CD4-positive, alpha-beta T cell treated with Interleukin-10 for 1 hour (primary cell): ENCODE measurements at places on chromosomes 1 and 21.

DNA sequence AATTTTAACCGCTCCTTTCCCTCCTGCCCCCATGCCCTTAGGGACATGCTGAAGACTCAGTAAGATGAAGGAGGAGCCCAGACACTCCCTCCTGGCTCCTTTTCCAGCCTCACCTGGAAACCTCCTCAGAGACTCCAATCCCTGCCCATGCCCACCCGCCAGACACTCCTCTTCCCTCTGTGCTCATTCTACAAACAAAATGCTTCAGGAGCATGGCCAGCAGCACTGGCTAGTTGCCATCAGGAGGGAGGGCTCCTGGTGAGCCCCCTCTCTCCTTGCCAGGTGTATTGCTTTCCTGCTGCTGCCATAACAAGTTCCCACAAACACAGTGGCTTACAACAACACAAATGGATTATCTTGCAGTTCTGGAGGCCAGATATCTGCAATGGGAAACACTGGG is 126.1 kb downstream of the PSMG1 start:
- DNase-seq, result no peak

- no peak for DNase-seq
Measured at GRCh38 chr1:12587981-12588640, 29.9 kb downstream of the DHRS3 start.

DNA sequence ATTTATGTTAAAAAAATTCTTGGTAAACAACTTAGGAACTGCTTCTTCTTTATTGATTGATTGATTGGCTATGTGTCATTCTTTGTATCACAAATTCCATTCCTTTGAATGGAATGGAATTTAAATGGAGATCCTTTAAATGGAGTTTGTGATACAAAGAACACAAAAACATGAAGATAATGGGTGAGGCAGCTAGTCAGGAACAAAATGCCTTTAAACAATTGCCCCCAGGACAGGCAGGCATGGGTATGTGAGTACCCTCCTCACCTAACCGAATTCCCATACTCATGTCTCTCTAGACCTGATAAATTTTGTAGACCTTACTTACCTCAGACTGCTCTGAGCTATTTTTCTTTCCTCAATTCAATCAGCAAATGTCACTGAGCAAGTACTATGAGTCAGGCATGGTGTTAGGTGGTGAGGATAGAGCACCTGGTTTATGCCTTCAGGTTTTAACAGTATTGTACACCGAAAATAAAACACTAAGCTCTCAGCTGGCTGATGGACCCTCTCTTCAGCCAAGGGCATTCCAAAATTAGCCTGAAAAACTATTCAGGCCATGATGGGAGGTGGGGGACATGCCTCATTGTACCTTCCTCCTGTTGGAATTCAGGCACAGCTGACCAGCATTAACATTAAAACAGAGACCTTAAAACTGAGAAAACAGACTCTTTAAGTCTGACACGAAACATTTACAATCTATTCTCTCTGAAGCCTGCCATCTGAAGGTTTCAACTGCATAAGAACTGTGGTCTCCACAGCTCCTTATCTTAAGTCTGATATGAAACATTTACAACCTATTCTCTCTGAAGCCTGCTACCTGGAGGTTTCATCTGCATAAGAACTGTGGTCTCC is 58.9 kb downstream of the OLFML3 start:
- DNase-seq, result no peak

GRCh38 chr1:202860744-202861419 is 28.1 kb downstream of the RABIF start:
- no peak for DNase-seq

- DNase-seq, result no peak
Measured at GRCh38 chr1:21495225-21495820, 13.9 kb upstream of the ALPL start.

DNA sequence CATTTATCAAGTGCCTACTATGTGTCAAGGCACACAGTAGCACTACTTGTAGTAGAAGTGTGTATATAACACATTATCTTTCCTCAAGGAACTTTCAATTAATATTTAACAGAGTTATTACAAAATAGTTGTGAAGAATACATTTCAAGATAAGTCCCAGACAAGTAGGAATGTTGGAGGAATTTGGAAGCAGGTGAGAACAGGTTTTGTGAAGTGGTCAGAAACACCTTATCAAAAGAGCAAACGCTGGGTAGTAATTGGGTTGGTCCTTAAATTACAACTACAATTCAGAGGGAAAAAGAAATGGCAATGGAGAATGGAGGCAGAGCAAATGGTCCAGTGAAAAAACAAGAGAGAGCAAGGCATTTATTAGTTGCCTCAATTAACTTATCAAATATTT is 218.8 kb downstream of the ADGRL2 start:
- DNase-seq, result no peak

- peak; percentile 30 for DNase-seq
Measured at GRCh38 chr1:148362626-148363438, 120.3 kb downstream of the PPIAL4G start.

GRCh38 chr1:156704930-156705320 is 458 bp downstream of the CRABP2 start:
- no peak for DNase-seq

GRCh38 chr21:33850401-33850800 is 65.2 kb downstream of the ATP5PO start:
- DNase-seq, result no peak

DNA sequence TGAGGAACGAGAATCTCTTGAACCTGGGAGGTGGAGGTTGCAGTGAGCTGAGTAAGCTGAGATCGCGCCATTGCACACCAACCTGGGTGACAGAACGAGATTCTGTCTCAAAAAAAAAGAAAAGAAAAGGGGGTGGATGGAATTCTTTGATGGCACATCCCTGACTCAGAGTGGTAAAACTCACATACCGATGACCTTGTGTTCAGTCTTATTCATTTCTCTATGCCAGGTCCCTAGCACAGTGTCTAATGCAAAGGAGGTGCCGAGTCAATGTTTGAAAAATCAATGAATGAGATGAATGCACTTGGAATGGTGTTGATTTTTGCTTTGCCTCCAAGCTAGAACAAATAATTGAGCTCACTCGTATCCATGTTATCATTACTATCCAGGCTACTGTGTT is 18.5 kb upstream of the FAM20B start:
- no peak for DNase-seq

DNA sequence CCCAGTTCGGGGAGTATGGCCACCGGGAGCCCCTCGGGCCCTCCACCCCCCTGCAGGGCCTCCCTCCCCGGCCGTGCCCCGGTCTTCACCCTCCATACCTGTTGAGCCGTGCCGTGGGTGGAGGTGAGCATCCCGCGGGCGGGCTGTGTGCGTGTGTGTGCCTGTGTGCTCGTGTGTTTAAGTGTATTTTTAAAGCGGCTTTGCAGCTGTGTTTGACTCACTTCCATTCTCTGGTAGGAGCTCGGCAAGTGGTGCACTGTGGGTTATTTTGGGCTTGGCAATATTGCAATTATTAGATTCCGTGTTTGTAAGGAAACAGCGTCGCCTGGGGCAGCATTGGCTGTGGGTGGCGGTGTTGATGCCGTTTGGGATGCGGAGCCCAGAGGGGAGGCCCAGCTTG is 20.3 kb upstream of the PLCH2 start:
- DNase-seq, result no peak

- no peak for DNase-seq
Measured at GRCh38 chr1:248820041-248820585, 5.6 kb downstream of the SH3BP5L start.

DNA sequence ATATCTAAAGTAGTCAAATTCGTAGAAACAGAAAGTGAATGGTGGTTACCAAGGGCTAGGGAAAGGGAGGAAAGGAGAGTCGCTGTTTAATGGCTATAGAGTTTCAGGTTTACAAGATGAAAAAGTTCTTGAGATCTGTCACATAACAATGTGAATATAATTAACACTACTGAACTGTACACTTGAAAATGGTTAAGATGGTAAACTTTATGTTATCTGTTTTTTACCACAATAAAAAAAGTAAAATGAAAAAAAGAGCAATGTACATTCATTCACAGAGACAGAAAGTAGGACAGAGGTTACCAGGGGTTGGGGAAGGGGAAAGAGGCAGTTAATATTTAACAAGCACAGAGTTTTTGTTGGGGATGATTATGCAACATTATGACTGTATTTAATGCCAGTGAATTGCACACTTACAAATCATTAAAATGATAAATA is 53.3 kb upstream of the SEC16B start:
- no peak for DNase-seq

DNA sequence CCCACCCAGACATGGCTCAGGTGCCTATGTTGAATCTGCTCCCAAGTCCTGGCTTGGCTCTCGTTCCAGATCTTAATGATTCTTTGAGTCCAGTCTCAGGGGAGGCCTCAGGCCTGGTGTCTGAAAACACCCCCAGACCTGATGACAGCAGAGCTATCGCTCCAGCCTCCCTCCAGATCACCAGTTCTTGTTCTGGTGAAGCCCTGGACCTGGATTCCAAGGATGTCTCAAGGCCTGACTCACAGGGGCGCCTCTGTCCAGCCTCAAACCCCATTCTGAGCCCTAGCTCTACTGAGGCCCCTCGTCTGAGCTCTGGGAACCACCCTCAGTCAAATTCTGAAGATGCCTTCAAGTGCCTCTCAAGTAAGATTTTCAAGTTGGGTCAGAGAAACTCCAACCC is 11.4 kb downstream of the MROH7 start:
- no peak for DNase-seq

DNA sequence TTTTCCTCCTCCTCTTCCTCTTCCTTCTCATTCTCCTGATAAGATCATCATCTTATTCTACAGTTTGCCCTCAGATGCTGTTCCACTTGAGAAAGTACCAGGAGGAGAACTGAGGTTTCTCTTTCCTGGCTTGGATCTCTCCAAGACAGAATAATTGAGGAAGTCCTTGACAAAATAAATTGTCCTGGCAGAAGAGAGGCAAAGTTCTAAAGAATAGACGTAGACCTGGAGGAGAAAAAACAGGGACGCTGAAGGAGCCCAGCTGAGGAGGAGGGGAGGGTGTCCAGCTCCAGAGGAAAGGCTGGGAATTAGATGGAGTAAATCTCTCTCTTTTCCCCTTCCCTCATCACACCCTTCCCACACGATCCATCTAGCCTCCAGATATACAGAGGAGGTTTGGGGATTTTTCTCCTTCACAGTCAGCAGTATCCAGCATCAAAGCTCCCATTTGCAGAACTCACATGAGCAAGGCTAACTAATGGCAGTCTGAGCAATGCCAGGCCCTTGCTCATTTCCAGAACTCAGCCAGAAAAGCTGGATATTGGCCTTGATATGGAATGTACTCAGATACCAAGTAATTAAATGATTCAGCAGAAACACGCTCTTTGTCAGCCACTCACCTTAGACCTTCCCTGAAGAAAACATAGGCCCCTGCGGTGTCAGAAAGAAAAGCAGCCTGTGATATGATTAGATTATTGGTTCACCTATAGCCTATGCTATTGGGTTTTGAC is 5.1 kb upstream of the GNG12 start:
- DNase-seq, result no peak

- DNase-seq, result no peak
Measured at GRCh38 chr1:204711947-204712701, 26.6 kb upstream of the LRRN2 start.

GRCh38 chr1:225638853-225639252 is 14.1 kb downstream of the ENAH start:
- no peak for DNase-seq
